ENCODE measurements at places on chromosomes 6 and 20. TPM values are rescaled to one million over a fixed set of nuclear protein-coding genes. Genes with fewer than 3 reads are reported as not detected.
A peak's percentile ranks its signal among the peaks of the same experiment; 100 is the strongest.

GRCh38 chr6:12555781-12556180 lies 160.8 kb upstream of the PHACTR1 start:
- no peak for DNase-seq

ACOT13 gene
- 5.8 TPM for total RNA-seq

DNA sequence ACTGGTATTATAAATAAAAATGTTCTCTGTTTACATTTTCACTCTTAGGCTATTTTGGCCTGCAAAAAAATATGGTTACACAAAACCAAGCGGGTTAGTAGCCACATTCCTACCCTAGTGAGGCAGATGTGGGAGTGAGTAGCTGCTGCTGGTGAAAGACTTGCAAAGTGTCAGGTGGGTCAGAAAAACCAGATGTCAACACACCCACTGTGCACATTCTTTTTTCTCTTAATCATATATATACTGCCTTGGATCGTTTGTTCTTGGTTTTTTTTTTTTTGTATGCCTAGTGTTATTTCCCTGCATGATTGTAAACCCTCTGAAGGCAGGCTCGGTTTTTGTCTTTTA lies 68.0 kb upstream of the TFB1M start:
- no peak for DNase-seq

GLP1R gene
- not detected for total RNA-seq

DNA sequence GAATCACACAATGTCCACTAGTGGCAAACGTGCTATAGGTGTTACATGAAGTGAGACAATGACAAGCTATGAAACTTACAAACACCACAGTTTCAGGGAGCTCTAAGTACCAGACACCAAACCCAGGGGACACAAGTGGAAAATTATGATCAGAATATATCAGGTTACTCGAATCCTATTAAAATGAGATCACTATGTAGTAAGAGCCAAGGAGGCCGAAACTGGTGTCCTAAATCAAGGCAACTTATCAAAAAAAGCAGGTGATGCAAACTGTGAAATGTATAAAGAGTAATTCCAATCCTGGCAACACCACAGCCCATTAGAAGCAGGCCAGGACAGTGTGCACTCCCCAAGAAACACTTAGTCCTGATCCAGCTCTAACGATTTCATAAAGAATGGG lies 100.3 kb downstream of the ARHGAP18 start:
- DNase-seq: no peak

DNA sequence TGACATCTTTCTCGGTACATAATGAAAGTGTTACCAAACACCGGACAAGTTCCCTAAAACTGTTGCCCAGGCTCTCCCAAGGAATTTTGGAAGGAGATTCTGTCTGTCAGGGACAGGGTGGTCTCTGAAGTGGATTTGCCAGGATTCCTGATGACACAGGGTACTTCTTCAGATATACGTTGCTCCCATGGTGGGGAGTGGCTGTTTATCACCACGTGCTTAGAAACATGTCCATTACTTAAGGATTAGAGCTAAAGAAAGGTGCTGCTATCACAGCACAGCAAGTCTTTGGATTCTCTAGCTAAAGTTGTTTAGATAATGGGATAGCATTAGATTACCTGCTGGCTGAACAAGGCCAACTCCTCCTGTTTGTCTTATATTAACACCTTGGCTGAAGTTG lies 6.3 kb downstream of the SPINT3 start:
- no peak for DNase-seq

GRCh38 chr6:31578184-31579118 lies 3.1 kb downstream of the TNF start:
- no peak for DNase-seq

- no peak for DNase-seq
These were observed 7.2 kb downstream of the E2F3 start for GRCh38 chr6:20408851-20409250.

- no peak for DNase-seq
These were observed 72.0 kb upstream of the PRL start for GRCh38 chr6:22368794-22369193.

- DNase-seq: peak; percentile 15
These were observed 191.3 kb downstream of the MTFR2 start for GRCh38 chr6:136058852-136059251.

DNA sequence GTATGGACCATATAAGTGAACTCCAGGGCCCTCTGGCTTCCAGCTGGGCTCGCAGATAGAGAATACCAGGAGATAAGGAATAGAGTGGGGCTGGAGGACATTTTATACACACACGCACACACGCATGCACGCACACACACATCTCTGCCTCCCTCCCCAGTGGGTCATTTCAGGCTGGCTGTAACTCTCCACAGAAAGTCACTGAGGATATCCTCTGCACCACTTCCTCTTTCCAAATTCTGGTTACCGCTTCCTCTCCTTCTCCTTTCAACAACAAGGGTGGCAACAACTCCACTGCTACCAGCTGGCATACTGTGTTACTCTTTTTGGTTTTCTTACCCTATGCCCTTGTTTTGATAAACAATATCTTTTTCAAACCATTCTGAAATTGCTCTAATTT lies 280.2 kb downstream of the COL12A1 start:
- no peak for DNase-seq

CLPSL2 gene
- not detected for total RNA-seq

TGM2 gene
- total RNA-seq: 78.2 TPM

- no peak for DNase-seq
These were observed 315.7 kb upstream of the EPHA7 start for GRCh38 chr6:93735099-93735498.

ATP9A gene
- 48.9 TPM for total RNA-seq

DNA sequence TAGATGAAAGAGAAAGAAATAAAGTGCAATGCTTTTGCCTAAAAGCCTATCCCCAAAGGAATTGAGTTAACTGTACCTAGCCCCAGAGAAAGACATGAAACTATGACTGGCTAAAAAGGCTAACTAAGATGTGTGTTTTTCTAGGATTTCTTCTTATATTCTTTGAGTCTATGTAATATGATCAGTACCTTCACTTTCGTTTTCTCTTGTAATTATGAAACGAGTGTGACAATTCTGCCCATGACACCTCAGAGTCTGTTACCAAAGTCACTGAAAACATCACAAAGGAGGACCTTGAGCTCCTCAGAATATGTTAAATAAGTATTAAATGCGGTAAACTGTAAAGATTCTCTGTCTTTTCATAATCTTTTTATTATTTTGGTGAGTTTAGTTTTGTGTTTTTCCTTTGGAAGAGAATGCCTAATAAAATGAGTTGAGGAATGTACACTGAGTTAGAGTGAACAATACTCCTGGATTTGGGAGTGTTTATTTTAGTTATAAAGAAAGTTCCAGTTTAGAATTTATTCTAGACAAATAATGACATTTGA lies 141.3 kb downstream of the FUT9 start:
- DNase-seq: no peak

DNA sequence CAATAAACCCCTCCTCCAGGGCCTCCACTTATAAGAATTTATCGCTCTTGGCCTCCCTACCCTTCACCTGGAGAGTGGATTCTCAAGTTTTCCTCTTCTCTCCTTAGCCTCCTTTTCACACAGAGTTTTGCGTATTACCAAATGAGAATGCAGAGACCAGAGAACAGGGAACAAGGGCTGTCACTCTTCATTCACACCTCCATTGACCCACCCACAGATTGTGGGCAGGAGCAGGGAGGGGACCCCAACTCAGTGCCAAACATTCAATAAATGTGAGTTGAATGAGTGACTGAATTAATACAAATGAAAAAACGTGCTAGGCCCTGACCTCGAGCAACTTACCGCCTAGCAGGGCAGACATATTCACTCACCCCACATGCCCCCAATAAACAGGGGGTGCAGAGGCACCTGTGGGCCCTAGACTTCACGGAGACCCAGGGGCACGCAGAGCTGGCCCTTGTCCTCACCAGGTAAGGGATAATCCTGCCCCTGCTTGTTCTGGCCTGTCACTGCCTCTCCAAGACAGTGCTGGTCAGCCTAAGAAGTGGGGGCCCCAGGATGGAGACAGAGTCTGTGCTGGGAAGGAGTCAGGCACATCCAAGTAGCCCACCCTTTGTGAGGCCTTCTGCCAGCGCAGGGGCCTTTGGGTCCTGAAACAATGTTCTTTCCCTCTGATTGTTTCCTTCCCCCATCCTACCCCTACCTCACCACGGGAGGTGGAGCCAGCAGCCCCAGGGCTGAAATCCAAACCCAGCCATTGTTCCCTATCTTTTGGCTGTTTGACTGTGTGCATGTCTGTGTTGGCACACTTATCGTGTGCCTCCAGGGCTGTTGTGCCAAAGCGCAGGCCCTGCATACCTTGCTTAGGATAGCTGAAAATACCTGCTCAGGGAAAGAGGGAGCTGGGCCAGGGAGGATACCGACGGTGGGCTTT lies 8.4 kb upstream of the TJAP1 start:
- DNase-seq: no peak

DNA sequence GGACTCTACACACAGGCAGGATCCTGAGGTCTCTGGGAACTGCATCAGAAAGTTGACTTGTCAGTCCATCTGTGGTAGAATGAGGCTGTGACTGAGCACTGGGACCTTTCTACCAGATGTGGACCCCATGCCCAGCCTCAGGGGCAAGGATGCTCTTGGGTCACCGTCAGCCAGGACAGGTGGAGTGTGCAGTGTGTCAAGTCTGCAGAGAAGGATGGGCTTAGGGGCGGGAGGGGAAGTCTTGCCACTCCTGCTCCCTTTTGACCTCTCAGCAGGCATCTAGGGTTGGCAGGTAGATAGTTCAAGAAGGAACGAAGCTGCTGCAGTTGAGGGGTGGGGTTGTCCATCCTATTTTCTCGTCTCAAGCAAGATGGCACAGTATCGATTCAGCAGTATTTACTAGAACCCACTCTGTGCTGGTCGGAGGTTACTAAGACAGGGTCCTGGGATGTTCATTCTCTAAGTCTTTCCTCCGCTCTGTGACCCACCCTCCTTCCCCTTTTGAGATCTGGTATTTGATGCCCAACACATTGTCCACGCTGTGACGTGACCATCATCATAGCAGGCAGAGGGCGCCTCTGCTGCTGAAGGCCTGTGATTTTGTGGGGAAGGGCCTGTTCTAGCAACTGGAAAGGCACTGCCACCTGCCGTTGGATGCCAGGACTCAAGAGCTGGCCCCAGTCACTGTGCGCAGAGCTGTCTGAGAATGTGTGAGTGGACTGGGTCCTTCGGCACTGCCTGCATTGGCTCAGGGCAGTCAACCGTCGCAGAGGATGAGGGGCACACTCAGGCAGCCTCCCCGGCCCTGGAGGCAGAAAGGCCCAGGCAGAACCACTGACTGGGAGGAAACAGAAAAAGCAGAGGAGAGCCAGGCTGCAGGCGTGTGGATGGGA lies 23.2 kb downstream of the RBCK1 start:
- peak; percentile 94 for DNase-seq

CFB gene
- 26.8 TPM for total RNA-seq

FOXA2 gene
- not detected for total RNA-seq

PRND gene
- total RNA-seq: not detected

DNA sequence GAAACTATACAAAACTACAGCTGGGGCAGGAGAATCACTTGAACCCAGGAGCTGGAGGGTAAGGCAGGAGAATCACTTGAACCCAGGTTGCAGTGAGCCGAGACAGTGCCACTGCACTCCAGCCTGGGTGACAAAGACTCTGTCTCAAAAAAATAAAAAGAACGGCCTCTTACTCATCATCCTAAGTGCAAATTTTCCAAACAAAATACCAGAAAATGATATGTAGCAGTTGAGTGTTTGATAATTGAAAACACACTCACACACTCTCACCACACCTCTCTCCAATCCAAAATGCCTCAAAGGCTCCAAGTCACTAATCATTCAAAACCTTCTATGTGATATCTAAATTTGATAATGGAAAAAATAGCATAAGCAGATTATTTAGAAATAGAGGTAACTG lies 198.6 kb upstream of the SHLD1 start:
- no peak for DNase-seq

GPSM3 gene
- 0.88 TPM for total RNA-seq

DNA sequence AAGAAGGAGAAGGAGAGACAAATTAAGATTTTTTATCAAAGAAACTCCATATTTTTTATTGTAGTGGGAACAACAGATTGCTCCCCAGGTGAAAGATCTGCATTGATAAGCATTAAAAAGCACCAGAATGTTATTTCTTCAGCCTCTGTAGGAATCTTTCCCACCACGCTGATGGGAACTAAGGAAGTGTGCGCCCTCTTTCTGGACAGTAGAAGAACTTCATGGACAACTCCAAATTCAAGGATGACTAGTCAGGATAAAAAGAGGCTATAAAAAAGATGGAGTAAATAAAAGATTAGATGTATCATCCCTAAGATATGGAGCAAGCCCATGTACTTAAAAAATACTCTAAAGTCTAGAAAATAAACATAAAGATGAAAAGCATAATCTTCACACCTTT lies 45.8 kb upstream of the PAK5 start:
- peak; percentile 55 for DNase-seq

GRCh38 chr6:25050356-25050755 lies 114.6 kb upstream of the RIPOR2 start:
- no peak for DNase-seq

GRCh38 chr20:32168184-32168910 lies 39.2 kb downstream of the PLAGL2 start:
- peak; percentile 15 for DNase-seq

- no peak for DNase-seq
These were observed 7.0 kb downstream of the DNAAF9 start for GRCh38 chr20:3400260-3401155.

RAMACL gene
- total RNA-seq: 3.3 TPM

- DNase-seq: no peak
These were observed 280.5 kb downstream of the ADGRB3 start for GRCh38 chr6:68915586-68915985.

DNA sequence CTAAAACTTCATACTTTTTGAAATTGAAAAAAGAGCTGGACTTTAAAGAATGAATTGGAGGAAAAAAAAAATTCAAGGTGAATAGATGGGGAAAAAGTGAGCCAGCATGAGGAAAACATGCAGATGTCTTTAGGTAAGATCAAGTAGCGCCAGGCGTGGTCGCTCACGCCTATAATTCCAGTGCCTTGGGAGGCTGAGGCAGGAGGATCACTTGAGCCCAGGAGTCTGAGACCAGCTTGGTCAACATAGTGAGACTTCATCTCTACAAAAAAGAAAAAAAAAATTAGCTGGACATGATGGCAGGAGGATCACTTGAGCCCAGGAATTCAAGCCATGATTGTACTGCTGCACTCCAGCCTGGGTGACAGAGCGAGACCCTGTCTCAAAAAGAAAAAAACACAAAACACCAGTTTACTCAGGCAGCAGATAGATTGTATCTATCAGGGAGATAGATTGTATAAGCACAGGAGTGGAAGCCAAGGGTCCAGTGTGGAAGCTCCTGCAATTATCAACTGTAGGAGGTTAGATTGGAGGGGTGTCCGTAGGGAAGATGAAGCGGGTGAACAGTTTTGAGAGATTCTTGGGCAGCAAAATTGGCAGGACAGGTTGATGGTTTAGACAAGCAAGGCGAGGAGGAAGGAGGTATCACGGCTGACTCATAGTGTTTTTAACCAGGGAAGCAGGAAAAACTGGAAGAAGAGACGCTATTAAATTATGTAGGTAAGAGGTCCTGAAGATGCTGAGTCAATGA lies 97.6 kb upstream of the ZNF217 start:
- DNase-seq: no peak
